CD4-positive, CD25-positive, alpha-beta regulatory T cell (primary cell): ENCODE measurements at places on chromosomes 13 and 19.

- DNase-seq, result no peak
These were observed 20.7 kb downstream of the PHF11 start for GRCh38 chr13:49516467-49516866.

DNA sequence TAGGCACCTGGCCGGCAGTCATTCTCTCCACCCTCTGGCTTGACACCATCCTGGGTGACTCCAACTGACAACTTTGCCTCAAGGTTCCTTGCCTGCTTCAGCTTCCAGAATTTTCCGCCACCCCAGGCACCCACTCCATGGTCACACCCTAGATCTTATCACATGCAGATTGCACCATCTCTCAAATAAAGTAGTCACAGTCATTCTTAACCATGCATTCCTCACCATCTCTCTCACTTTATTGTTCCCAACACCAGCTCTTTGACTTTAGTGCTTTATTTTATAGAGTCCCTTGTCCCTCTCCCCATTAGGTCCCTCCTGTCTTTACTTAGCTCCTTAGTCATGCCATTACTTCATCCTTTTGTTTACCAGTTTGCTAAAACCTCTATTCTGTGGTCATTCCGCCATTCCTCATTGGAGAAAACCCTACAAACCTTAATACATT, 351.7 kb downstream of the SPRY2 start:
- no peak for DNase-seq

GRCh38 chr19:16382775-16383543, 58.3 kb downstream of the KLF2 start:
- peak; percentile 76 for DNase-seq

DNA sequence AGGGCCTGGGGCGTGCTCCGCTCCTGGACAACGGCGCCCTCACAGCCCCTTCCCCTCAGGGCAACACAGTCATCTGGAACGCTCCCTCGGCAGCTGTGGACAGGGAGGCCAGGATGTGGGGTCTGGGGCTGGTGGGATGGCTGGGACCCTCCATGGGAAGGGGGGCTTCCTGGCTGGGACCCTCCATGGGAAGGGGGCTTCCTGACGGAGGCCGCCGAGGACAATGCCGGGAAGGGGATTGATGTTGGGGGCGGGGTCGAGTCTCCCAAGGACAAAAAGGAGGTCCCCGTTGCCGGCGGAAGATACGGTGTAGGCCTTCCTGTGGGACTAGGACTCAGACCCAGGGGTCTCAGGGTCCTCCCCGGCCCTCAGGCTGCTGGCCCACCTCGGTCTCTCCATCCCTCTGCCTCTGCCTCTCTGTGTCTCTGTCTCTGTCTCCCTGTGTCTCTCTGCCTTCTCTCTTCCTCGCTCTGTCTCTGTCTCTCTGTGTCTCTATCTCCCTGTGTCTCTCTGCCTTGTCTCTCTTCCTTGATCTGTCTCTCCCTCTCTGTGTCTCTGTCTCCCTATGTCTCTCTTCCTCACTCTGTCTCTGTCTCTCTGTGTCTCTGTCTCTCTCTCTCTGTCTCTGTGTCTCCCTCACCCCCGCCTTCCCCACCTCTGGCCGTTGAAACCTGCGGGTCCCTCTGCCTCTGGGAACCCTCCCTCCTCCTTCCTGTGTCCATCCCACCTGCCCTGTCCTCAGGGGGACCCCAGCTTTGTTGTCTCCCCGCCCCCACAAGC, 2.7 kb upstream of the MADCAM1 start:
- DNase-seq, result no peak

DNA sequence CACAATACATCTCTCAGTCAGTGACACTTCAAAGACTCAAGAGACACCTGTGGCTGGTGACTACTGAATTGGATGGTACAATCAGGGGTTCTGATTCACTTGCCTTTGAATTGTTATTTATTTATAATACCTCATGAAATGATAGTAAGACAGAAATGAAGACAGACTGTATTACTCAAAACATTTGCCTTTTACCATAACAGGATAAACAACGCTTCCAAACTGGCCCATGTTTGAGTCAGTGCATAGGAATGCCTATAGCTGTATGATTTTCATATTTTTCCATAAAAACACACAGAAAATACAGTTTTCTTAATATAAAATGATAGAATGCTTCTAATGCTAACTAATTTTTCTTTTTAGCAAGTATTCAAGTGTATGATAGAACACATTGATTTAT, 59.5 kb upstream of the FGF14 start:
- no peak for DNase-seq

GRCh38 chr19:55098716-55099556, 18.5 kb downstream of the PPP1R12C start:
- DNase-seq, result no peak

GRCh38 chr13:74560325-74560724, 426.1 kb upstream of the KLF12 start:
- DNase-seq, result no peak

DNA sequence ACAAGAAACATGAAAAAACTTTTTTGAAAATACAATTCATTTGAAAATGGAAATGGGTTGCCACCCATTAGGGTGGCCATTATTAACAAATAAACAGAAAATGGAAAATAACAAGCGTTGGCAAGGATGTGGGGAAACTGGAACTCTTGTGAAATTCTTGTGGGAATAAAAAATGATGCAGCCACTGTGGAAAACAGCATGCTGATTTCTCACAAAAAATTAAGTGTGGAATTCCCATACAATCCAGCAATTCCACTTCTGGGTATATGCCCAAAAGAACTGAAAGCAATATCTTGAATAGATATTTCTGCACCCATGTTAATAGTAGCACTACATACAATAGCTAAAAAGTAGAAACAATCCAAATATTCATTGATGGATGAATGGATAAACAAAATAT, 165.2 kb downstream of the DCLK1 start:
- DNase-seq, result no peak

DNA sequence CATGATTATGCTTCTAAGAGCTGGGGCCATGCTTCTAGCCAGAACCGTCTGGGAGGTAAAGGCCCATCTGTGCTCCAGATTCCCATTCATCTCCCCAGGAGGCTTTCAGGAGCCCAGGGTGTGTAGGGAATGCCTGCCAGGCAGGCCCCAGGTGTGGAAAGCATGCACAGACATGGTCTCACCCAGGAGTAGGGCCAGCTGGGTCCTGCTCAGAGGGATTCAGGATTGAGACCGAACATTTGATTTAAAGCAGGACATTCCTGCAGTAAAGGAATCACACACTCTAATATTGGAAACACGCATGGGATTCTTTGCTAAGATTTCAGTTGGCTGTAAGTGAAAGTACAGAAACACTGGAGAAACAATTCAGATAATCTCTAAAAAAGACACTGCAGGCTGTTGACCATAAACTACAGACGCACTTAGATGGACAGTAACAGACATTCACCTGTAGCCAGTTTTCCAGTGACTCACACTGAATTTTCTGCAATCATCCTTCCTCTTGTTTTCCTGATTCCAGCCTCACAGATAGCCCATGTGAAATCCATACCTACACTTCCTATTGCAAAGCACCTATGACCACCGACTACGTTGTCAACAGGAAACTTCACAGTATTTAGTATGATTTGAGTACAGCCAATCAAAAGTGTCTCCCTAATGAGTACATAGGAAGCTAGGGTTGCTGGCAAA, 257.8 kb downstream of the TBC1D4 start:
- DNase-seq, result no peak

DNA sequence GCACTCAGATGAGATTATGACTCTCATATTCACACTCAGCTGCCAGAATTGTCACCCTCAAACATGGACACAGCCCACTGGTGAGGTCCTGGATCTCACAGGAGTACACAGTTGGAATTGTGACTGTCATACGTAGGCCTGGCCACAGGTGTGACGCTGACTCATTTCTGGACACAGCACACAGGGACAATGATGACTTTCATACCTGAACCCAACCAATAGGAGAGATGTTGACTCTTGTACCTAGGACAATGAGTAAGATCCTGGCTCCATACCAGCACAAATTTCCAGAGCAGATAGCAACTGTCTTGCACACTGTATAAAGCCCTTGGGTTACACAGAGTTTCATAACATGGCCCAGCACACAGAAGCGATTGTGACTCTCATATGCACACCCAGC, 46.4 kb downstream of the ZNF85 start:
- no peak for DNase-seq

DNA sequence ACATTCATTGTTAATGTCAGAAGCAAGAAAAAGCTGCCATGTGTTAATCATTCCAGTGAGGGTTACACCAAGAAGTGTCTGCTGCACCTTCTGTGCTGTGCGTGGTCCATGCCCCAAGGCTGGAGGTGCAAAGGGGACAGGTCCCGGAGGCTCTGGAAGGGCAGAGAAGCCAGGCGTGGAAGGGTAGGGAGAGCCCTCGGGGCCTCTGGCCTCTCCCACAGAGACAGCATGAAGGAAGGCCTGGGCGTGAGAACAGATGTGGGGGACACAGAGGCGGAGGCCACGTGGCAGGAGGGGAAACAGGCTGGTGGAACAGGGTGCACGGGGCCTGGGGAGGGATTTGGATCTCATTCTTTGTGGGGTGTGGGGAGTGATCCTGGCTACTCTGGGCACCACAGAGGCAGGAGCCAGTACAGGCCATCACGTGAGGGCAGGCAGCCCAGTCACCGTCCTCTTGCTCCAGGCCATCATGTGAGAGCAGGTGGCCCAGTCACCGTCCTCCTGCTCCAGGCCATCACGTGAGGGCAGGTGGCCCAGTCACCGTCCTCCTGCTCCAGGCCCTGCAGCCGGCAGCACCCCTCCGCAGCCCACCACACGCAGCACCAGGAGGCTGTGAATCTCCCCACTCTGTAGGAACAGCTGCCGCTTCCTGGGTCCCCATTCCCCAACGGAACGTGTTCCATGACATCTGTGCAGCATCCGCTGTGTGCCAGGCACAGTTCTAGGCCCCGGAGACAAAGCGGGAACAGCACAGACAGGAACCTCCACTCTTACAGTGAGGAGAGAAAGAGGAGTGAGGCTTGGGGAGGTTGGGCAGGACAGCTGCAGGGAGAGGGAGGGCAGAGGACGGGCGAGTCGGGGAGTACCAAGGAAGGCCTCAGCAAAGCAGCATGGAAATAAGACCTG, 10.2 kb upstream of the F7 start:
- DNase-seq, result no peak

GRCh38 chr13:114228176-114228575, 6.5 kb upstream of the CDC16 start:
- no peak for DNase-seq

DNA sequence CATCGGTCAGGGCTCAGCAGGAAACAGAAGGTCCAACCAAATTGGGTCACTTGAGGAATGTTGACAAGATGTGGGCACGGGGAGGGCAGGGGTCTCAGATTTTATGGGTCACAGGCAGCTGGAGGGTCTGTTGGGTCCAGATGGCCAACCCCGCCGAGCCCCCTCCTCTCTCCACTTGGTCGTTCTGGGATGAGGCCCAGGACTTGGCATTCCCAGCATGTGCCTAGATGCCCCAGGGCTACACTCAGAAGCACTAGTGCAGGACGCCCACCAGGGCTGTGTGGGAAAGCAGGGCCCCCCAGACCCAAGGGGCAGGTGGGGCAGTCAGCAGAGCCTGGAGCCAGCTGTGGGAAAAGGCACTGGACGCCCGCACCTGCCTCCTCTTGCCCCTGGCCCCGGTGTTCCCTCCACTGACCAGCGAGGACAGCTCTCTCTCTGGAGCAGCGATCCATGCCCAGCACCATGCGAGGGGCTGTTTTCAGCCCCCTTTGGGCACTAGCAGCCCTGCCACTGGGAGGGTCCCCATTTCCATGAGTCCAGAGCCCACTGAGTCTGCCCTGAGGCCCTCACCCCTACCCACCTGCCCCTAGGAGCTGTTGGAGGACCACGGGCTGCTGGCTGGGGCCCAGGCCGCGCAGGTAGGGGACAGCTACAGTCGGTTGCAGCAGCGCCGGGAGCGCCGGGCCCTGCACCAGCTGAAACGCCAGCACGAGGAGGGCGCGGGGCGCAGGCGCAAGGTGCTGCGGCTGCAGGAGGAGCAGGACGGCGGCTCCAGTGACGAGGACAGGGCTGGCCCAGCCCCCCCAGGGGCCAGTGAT, 26.0 kb downstream of the DHX34 start:
- DNase-seq, result no peak

GRCh38 chr19:33532859-33533460, 11.4 kb upstream of the PEPD start:
- DNase-seq, result no peak

DNA sequence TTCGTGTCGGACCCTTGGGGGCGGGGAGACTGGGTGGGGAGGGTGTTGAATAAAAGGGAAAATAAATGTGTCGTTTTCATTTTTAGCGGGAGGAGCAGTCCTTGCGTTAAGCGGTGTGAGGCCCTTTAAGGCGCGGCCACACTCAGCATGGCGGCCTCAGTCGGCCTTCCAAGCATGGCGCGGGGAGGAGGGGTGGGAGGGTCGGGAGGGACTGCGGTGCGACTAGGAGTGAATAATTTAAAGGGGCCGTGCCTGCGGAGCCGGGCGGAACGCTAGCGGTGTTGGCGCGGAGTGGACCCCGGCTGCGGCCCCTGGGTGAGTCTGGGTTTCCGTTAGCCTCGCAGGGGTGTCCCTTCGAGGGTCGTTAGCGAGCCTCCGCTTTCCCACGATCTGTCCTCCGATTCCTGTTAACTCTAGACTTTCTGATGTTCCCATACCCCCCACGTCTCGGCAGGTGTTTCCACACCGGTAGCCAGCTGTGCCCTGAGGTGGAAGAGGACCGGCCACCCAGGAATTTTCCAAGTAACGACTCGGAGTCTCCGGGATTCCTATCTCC, 1.5 kb upstream of the PNPLA6 start:
- peak; percentile 81 for DNase-seq
